Kidney epithelial cell (primary cell): ENCODE measurements at places on chromosomes 6 and 20. TPM values are rescaled to one million over a fixed set of nuclear protein-coding genes. Genes with fewer than 3 reads are reported as not detected.

- DNase-seq = peak; percentile 25
Measured at GRCh38 chr20:11083841-11084240, 410.0 kb upstream of the JAG1 start.

GRCh38 chr6:30562470-30563425, 5.7 kb downstream of the PRR3 start:
- DNase-seq = no peak

DNA sequence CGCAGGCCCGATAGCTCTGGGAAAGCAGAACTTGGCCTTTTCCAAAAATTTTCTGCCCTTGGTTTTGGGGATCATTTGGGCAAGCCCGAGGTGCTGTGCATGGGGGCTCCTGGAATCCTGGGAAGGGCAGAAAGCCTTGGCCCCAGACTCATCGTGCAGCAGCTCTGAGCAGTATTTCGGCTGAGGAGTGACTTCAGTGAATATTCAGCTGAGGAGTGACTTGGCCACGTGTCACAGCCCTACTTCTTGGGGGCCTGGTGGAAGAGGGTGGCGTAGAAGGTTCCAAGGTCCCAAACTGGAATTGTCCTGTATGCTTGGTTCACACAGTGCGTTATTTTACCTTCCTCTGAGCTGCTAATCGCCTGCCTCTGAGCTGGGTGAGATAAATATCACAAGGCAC, 1.1 kb upstream of the BMP2 start:
- DNase-seq = no peak

DNA sequence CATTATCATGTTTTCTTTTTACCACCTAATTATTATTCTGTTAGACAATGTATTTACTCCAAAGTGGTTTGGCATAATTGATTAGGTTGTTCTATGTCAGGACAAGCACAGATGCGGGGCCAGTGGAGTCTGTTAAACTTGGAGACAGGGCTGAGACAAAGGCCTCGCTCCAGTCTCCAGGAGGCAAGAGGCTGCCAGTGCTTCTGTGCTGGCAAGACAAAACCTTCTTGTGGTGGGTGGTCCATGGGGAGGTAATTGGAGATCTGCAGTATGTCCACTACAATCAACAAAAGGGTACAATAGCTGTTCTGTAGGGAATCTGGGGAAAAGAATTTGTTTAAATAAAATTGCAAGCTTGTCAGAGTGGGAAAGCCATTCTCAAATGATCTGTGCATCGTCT, 677.2 kb upstream of the SLC35B3 start:
- DNase-seq = no peak

GRCh38 chr6:123844011-123844410, 40.3 kb downstream of the NKAIN2 start:
- no peak for DNase-seq

DNA sequence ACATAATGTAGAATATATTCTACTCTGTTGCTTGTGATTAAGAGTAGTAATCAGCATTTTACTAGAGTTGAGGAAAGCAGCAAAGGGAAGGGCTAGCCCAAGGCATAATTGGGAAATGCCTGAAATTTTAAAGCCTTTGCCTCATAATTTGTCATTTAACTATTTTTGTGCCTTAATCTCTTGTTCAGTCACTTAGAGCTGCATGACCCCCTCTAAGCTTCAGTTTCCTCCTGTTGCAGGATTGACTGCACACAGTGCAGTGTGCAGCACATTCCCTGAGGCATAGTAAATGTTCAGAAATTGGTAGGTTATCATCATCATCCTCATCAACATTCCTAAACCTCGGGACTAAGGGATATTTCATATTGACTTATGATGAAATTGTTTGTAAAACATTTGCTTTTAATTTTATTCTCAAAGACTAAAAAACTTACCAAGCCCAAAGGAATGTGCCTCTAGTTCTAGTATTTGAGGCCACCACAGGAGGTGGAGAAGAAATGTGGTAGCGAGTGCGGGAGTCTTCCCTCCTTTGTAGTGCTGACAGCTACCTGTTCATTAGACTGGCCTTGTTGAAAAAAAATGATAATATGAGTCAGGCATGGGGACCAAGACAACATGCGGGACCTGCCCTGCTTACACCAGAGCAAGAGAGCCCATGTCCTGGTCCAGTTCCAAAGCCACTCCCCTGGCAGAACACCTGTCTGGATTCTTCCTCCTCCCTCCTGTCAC, 14.8 kb upstream of the TENT5A start:
- peak; percentile 31 for DNase-seq

GRCh38 chr20:50320901-50321796, 130.5 kb downstream of the CEBPB start:
- peak; percentile 96 for DNase-seq

Gene CFAP206
- 0.07 and 0.25 TPM in 2 replicates for total RNA-seq

Gene OOEP
- total RNA-seq = 0.41 and 0.50 TPM in 2 replicates

DNA sequence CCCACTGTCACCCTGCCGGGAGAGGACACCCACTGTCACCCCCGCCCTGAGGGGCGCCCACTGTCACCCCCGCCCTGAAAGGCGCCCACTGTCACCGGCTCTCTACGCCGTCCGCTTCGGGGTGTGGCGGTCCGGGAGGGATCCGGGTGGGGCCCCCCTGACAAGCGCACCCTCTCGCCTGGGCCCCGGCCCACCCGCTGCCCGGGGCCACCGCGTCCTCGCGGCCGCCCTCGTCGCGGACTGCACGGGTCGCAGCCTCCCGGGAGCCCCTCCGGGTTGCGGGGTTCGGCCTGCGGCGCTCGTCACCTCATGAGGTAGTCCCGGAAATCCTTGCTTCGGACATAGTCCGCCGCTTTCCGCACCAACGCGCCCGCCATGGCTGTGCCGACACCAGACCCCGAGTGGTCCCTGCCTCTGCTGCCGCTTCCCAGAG, 224 bp downstream of the MPC1 start:
- DNase-seq = no peak

DNA sequence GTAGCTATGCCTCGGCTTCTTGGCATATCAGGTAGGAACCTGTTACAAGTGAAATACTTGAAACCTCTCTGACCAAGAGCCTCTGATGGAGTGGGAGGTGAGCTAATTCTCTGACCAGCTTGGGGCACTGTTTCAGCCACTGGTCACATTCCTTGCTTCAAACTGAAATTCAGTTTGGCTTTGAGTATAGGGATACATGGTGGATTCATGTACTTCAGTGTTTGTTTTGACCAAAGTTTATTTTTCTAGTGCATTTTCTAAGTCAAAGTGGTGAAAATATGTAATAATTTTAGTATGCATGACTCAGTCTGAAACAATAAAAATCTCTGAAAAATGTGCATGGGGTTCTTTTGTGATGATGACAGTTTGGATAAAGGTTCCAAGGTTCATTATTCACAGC, 18.6 kb downstream of the TTPAL start:
- no peak for DNase-seq

Gene GPX5
- not detected in 2 replicates for total RNA-seq

Gene BTNL2
- not detected in 2 replicates for total RNA-seq

Gene SYNDIG1
- 0.41 and 0.67 TPM in 2 replicates for total RNA-seq

Gene HUS1B
- total RNA-seq = not detected in 2 replicates

GRCh38 chr6:34663831-34664255, 32.7 kb downstream of the ILRUN start:
- no peak for DNase-seq

Gene STMND1
- 0.07 TPM in 1 of 2 replicates, not detected in the other for total RNA-seq

- no peak for DNase-seq
Measured at GRCh38 chr6:72721346-72721745, 99.5 kb downstream of the KCNQ5 start.

DNA sequence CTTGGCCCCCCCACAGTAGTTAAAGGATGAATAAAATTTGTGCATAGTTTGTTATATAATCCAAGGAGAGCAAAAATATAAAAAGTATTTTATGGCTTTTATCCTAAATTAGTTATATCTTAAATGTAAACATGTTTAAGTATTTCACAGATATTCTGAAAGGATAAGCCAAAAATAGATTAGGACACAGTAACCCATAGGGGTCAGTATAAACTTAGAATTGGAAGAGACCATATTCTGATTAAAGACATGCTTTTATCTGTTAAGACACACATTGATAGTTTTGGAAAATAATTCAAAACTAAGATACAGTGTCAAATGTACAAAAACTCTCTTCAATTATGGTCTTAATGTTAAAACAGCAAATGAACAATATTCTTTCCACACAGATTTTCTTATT, 4.5 kb upstream of the SERINC1 start:
- DNase-seq = no peak

DNA sequence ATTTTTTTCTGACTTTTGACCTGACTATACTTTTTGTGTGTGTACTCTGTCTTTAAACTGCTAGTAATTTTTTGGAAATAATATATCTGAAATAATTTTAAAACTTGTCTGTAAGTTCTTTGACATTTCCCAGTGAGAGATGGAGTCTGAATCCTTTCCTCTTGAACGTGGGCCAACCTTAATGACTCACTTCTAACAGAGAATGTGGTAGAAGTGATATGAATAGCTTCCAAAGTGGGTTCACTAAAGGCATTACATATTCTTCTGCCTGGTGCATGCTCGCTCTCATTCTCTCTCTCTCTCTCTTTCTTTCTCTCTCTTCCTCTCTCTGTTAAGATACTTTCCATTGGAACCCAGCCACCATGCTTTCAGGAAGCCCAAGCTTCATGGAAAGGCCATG, 108.7 kb upstream of the FERMT1 start:
- no peak for DNase-seq

- DNase-seq = no peak
Measured at GRCh38 chr20:2801286-2801728, 880 bp upstream of the CPXM1 start.

GRCh38 chr20:36314734-36315544, 8.8 kb downstream of the DLGAP4 start:
- no peak for DNase-seq

Gene GPR31
- total RNA-seq = not detected in 2 replicates

DNA sequence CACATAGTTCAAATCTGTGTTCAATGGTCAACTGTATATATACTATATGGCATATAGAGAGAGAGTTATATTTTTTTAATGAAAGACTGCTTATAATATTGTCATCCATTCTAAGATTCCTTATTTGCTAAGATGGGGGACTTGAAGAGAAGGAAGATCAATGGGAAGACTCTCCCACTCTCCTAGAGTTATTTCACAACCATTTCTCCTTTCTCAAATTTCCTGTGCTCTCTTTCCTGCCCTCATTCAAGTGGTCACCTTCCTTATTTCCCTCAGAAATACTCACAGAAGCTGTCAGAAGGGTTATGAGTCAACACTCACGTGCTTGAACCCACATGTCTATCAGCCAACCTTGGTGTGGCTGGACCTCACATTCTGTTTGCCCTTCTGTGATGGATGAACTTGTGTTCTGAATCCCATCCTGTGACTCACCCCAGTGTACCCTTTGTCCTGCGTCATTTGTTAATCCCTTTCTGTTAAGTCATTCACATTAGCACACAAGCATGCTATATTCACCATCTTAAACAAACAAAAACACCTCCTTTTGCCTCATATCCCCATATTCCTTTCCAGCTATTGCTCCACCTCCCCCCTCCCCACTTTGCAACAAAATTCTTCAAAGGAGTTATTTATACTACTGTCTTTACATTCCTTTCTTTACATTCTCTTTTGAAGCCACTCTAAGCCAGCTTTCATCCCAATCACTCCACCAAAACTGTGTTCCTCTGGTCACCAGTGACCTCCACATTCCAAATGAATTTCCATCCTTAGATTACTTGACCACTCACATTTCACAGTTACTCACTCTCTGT, 279.3 kb upstream of the TCF21 start:
- DNase-seq = peak; percentile 99

Gene SNAP91
- total RNA-seq = 0.13 and 0.34 TPM in 2 replicates

Gene ANKRD66
- total RNA-seq = not detected in 2 replicates

DNA sequence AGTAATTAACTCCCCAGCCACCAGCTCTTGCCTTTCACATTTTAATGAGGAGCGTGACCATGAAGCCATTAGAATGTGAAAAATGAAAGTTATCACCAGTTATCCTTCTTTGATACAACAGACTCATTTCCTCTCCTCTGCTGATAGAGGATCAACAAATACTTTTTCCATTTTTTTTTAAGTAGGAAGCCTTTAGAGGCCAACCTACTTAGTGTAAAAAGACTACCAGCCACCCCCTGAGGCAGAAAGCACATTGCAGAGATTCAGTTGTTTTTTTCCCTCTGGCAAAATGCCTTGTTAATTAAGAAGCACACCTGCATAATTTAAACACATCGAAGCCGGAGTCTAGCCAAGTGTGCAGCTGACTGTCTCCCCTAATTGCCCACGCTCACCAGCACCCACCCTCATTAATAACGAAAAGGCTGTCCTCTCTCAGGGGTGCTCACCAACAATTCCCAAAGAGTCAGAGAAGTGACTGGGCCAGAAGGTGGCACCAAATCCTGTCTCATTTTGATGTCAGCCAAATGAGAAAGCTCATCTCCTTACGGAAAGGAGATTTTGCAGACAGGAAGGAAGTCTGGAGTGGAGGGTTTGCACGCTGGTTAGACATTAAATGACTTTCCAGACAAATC, 60.9 kb upstream of the MC3R start:
- DNase-seq = no peak

GRCh38 chr20:14785065-14785743, 447.8 kb upstream of the FLRT3 start:
- no peak for DNase-seq

- DNase-seq = no peak
Measured at GRCh38 chr6:143802833-143803565, 40.1 kb upstream of the LTV1 start.

DNA sequence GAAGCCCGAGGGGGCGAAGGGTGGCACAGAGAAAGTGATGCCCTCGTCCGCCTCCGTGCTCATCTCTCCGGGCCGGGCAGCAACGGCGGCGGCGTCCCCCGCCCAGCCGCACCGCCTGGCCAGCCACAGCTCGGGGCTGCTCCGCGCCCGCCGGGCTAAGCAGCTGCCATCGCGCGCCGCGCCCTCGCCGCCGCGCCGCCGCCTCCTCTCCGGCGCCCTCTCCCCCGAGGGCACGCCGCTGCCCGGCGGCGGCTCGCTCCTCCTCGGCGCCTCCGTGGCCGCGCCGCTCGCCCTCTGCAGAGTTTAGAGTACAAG, 225 bp downstream of the MAP3K5 start:
- DNase-seq = no peak

DNA sequence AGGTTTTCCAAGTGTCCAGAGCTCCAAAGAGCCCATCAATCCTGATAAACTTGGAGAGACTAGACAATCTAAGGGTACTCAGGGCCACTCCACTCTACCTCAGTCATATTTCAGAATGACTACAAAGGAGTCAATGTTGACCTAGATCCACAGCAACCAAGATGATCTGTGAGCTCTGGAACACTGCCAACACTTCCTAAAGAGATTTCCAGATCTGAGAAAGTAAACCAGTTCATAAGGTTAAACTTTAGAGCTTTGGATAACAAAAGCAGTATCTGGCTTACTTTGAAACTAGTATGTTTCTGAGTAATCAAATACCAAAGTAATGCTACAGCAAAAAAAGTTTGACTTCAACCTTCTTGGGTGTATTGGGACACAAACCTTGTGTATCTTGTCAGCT, 122.7 kb downstream of the BTBD9 start:
- DNase-seq = no peak

Gene SLC22A7
- not detected in 2 replicates for total RNA-seq

DNA sequence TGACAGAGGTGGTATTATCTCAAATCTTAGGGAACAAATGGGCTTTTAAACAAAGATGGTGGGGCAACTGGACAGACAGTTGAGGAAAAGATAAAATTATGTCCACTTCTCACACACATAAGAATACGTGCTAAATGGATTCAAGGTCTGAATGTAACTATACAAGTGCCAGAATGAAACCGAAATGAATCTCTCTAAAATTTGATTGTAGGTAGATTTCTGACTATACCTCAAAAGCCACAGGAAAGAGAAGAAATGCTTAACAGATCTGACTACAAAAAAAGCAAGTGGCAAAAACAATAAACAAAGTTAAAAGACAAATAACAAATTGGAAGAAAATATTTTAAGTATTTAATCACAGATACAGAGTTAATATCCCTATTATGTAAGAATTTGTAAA, 182.7 kb upstream of the OLIG3 start:
- no peak for DNase-seq

Gene GCM1
- total RNA-seq = not detected in 2 replicates

Gene MCUR1
- total RNA-seq = 15.0 and 16.2 TPM in 2 replicates
